ENCODE measurements at places on chromosomes 12 and 14.

- DNase-seq: peak; percentile 49
Observed at GRCh38 chr12:51391283-51392123, at the start of gene GALNT6. GALNT6 (minus strand) TSS chr12:51391406; CDS start chr12:51379781, 11,625 bp downstream.

GRCh38 chr12:105279460-105280056, 43.6 kb upstream of the APPL2 start:
- DNase-seq: peak; percentile 19

DNA sequence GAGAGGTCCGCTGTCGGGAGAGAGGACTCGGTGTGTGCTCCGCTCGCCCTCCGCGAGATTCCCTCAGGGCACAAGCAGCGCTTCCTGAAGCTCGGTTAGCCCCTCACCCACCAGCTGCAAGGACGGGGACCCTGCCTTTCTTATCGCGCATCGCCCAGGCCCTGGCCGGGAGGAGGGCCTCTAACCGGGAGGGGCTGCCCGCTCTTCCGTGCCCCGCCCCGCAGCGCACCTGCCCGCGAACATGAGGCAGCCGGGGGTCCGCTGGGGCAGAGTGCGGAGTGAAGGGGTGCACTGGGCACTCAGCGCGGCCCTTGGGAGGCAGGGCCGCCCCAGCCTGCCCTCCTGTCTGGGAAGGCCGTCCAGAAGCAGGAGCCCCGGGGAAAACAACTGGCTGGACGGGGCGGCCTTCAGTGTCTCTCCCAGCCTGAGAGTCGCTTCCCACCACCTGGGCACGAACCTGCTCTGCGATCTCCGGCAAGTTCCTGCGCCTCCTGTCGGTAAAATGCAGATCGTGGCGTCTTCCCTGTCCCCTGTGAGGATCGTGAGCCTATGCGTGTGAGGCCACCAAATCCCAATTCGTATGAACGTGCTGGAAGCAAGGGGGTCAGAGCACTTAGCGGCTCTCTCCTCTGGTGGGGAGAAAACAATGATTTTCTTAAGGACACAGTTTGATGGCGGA, 28.0 kb upstream of the ADIPOR2 start:
- no peak for DNase-seq

GRCh38 chr14:68137704-68138619, 318.4 kb downstream of the RAD51B start:
- DNase-seq: no peak

DNA sequence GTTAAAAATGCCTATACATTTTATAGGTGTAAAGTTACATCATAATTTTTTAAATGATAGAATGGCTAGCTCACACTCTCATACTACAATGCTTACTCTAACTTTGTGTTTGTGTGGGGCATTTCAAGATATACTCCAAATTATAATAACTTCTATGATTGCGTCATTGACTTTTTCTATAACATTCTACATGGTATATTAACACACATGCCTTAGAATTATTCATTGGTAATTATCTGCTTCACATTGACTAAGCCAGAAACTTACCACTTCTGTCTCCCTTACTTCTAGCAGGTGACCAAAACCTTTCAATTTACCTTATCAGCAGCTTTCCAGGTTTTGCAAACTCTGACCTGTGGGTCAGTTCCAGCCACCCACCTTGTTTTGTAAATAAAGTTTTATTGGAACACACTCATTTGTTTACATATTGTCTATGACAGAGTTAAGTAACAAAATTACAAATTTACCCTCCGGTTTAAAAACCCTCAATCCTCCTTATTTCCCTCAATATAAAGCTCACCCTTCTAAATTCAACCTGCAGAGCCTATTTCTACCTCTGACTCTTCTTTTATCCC, 12.7 kb upstream of the FLRT2 start:
- no peak for DNase-seq

DNA sequence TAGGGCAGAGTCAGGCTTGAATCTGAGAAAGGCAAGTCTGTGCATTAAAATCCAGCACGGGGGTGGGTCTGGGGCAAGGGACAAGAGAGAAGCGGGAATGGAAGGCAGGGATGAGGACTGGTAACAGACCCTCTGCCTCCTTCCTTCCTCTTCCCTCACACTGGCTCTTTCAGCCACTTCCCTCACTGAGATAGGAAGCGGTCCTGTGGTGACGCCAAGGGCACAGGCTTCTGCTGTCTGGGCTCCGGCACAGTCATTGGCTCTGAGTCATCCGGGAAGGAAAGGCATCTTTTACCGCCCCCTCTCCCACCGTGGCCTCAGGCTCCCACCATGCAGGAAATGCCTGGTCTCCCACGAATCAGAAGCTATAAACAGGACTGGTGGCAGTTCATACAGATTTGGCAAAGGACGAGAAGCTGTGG, 70.2 kb downstream of the ETV6 start:
- no peak for DNase-seq

DNA sequence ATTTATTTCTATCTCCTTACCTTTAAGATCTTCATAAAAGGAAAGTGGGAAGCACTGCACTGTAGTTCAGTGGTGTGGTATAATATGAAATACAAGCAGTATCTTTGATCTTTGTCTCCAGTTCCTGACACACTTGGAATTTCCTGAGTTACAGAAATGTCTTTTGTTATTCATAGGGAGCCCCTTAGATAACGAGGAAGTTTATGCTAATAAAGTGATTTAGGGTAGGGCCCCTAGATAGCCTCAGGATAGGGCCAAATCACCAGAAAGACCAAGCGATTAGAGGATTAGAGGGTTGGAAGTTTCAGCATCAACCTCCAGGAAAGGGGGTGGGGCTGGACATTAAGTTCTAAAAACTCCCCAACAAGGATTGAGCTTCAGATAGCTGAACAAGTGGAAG, 29.9 kb upstream of the DDHD1 start:
- DNase-seq: no peak

- DNase-seq: no peak
Observed at GRCh38 chr12:23576372-23576771, 373.1 kb downstream of the SOX5 start.

DNA sequence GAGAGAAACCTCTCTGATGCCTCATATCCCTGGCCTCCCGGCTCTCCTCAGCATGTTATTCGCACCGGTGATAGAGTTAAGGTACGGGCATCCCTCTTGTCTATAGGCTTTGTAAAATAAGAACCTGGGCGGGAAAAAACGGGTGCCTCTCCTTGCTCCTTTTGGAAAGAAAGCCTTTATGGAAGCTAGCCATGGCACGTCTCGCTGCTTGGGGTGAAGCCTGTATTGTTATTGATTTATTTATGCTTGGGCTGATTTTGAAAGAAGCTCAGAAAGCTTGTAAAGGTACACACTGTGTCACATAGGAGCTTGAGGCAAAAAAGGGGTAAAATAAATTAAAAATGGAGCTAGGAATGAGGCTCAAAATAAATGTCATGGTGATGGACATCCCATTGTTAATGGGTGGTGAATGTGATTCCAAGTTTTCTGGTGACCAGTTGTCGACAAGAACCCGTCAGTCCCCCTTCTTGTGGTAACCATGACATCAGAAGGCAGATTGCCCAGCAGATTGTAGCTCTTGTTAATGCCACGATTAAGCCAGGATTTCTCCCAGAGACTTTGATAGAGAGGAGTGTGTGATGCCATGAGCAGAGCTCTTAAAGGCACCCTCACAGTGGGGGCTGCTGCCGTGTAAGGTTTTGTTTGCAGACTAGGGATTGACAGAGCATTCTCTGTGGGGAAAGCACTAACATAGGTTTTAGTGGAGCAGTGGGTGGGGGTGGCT, 50.4 kb upstream of the ASPG start:
- no peak for DNase-seq

DNA sequence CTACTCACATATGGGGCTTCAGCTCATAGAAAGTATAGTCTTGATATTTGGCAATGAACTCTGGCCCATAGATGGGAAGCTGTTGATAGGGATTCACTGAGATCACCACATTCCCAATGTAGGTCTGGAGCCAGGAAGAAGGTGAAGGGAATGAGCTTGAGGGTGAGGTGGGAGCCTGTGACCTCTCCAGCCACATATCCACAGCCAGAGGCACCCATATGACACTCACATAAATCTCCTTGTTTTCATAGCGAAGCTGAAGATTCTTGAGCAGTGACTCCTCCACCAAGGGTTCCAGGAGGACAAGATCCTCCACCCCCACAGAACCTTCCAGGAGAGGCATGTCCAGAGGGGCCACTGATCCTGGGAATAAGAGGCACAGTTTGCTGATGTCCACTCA, 1.9 kb downstream of the MYO1A start:
- no peak for DNase-seq

DNA sequence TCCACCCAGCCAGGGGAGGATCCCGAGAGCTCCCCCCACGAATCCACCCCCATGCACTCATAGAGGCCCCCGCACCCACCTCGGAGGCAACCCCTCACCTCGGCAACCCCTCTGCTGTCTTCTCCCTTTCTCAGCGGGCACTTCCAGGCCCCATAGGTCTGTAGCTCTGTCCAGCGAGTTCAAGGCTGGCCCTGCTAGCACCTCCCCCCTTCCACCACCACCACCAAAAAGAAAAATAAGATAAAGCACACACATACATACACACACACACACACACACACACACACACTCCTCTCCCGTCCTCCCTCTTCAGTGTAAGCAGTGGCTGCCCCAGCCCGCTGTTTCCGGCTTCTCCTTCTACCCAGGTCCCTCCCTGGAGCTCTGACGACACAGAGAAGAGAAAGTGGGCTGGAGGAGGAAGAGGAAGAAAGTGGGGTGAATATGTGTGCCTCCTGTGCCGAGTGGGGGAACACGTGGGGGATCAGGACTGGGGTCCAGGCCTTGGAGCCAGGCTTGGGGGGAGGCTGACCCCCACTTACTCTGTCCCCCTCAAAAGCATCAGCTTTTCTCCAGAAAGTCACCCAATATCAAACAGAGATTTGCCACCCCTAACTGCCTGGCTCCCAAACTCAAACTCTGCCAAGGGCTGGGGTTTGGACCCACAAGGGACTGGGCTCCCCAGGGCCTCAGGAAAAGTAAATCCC, at the start of gene STAT6:
TSS of gene STAT6 (minus strand) at position 332 of the 704 bp plus-strand sequence. CDS start 3,084 bp downstream, outside the sequence.
- peak; percentile 77 for DNase-seq

GRCh38 chr12:26680727-26681455, 152.1 kb downstream of the ITPR2 start:
- DNase-seq: no peak

- DNase-seq: no peak
Observed at GRCh38 chr12:105524961-105525360, 194.5 kb downstream of the C12orf75 start.

GRCh38 chr12:124727264-124727800, 136.3 kb downstream of the SCARB1 start:
- no peak for DNase-seq

DNA sequence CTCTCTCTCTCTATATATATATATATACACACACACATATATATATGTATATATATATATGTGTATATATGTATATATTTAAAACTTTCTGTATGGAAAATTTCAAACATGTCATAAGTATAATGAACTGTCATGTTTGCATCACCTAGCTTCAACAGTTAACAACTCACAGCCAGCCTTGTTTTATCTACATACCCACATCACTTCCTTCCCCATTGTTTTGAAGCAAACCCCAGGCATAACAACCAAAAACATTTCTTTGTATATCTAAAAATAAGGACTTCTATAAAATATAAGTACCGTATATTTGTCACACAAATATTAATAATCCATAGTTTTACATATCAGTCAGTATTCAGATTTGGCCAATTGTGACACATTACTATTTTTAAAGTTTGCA, 57.4 kb downstream of the PAPOLA start:
- no peak for DNase-seq

DNA sequence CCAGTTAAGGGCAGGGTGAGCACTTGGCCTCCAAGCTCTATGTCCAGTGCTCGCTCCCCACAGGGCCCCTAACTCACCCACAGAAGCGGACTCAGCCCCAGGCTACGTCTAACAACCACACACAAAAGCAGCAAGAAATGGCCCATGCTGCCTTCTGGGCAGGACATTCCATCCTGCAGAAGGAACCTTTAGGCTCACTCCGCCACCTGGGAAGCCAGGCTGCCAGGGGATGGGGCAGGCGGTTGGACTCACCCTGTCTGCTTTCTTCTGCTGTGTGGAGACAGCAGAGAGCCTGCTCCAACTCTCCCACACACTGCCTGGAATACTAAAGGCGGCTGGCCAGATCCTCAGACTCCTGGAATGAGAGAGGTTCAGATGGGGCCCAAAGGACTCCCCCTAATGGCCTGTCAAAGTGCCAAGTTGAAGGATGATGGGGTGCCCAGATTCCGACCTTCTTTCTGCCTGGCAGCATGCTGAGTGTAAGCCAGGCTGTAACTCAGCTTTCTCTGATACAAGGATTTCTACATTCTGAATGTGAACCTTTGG, 27.7 kb upstream of the BLTP3B start:
- DNase-seq: no peak

GRCh38 chr12:115569345-115570068, 708.0 kb downstream of the MED13L start:
- DNase-seq: no peak

DNA sequence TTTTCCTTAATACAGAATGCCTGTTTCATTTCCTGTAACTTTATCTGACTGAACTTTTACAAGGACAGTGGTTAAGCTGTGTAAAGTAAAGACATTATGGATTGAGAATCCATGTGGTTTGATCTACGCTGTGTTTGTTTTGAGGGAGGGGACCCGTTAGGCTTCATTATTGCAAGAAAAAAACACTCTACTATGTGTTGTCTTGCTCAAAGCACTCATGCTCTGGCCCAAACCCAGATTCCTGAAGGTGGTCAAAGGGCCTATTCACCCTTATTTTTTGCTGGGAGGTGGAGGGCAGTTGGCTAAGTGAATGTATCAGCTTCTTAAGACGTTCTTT, 11.9 kb downstream of the RNF10 start:
- DNase-seq: no peak

GRCh38 chr12:50589650-50590435, 85.1 kb downstream of the DIP2B start:
- DNase-seq: no peak

DNA sequence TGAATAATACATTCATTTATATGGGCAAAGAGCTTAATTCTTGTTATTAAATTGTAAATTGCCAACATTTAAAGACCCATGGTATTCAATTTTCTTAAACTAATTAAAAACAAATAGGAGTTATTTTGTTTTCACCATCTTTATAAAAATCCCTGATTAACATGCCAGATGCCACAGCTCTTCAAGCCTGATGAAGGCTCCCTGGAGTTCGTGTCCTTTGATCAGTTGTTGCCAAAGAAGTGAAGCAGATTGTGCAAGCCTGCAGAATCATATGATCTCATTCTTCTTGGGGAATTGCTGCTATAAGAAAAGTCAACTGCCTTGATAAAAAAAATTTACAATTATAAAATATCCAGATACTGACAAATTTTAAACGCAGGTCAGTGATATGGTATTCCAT, 288.3 kb upstream of the PPFIA2 start:
- no peak for DNase-seq

DNA sequence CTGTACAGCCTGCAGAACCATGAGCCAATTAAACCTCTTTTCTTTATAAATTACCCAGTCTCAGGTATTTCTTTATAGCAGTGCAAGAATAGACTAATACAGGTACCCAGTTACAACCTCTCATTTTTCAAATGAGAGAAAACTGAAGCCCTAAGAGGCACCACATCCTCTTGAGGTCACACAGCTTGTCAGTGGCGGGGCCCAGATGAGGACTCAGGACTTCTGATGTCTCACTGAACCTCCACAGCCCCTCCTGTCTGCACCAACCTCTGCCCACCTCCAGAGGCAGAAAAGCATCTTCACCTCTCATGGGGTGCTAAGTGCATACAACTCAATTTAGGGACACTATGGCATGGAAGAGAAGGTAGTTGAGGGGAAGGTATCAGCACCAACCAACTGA, 120.7 kb downstream of the CRACR2A start:
- DNase-seq: no peak

All from stimulated activated CD8-positive, alpha-beta memory T cell treated with anti-CD3 and anti-CD28 coated beads, Interleukin-12 subunit alpha, Interleukin-12 subunit beta, amount 100 ng/mL, for 1 hour (primary cell).